ENCODE measurements at places on chromosomes 5 and 9.

GRCh38 chr5:121797681-121798518 lies 53.8 kb upstream of the FTMT start:
- H3K36me3 ChIP-seq = no peaks in the 10 kb centered on the region
- H3K4me3 ChIP-seq = no peak overlapping the region
- peak overlapping the region; percentile 78 for H3K27ac ChIP-seq
- no peaks in the 10 kb centered on the region for H3K27me3 ChIP-seq
- peak; percentile 54 for DNase-seq

GRCh38 chr5:91110686-91111085 lies 272.4 kb downstream of the ARRDC3 start:
- H3K4me3 ChIP-seq = no peak overlapping the region
- no peak overlapping the region for H3K27ac ChIP-seq
- H3K27me3 ChIP-seq = no peaks in the 10 kb centered on the region
- no peaks in the 10 kb centered on the region for H3K4me1 ChIP-seq
- no peak for DNase-seq

DNA sequence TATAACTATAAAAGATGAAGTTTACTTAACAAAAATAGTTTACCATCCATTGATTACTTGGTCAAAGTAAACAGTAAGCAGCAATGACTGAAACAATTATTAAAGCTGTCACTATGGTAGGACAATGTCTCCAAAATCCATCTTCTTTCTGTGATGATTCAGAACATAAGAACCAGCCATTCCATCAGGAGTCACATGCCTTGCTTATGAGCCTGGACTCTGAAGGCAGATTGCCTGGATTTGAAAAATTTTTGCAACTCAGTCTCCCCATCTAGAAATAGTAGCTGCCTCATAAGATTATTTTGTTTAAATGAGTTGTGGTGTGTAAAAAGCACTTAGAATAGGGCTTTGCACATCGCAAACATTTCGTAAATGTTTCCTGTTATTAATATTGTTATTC lies 136.2 kb downstream of the LIFR start:
- no peak overlapping the region for H3K27ac ChIP-seq
- H3K27me3 ChIP-seq = no peaks in the 10 kb centered on the region
- no peaks in the 10 kb centered on the region for H3K36me3 ChIP-seq

- no peak overlapping the region for H3K27ac ChIP-seq
- no peak overlapping the region for H3K4me3 ChIP-seq
- no peak for DNase-seq
- no peaks in the 10 kb centered on the region for H3K36me3 ChIP-seq
- peaks cover 93% of the 10 kb centered on the region for H3K27me3 ChIP-seq
These were observed 935 bp upstream of the MSX2 start for GRCh38 chr5:174723315-174723978.

GRCh38 chr5:146521403-146522106 lies 5.6 kb upstream of the GPR151 start:
- no peak overlapping the region for H3K27ac ChIP-seq
- peaks cover 2% of the 10 kb centered on the region for H3K4me1 ChIP-seq
- no peaks in the 10 kb centered on the region for H3K36me3 ChIP-seq
- no peaks in the 10 kb centered on the region for H3K27me3 ChIP-seq

DNA sequence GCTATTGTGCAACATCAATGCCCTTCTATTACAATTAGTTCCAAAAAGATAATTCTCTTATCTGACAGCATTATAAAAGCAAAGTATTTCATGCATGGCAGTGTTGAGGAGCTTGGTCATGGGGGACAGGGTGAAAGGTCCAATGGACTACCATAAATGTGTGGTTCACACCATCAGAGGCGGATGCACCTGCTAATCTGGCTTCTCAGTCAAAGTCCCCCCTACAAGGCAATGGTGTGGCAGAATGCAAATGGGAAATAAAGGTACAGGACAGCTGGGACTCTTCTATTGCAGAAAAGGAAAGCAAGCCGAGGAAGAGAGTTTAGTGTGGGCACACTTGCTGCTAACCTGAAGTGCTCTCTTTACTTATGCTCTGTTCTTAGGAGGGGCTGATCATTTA lies 369.1 kb downstream of the NDUFS4 start:
- no peaks in the 10 kb centered on the region for H3K27me3 ChIP-seq
- no peak overlapping the region for H3K4me3 ChIP-seq
- H3K4me1 ChIP-seq = peaks cover 16% of the 10 kb centered on the region

DNA sequence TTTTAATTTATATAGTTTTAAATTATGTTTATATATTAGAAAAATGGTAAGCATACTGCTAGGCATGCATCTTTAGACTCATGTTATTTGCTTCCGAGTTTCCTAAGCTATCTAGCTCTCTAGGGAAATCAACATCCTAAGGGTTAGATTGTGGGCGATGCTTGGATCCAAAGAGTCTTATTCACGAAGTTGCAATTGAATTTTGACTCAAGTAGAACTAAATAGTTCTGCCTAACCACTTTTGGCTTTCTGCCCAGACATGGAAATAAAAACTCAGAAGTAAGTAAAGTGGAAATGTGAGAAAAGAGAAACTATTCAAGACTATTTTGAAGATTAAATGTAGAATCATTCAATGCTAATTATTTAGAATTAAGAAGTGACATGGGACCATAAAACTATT lies 440.4 kb downstream of the CDH18 start:
- H3K4me3 ChIP-seq = no peak overlapping the region

GRCh38 chr5:50711280-50711679 lies 44.8 kb downstream of the PARP8 start:
- no peaks in the 10 kb centered on the region for H3K4me1 ChIP-seq
- no peaks in the 10 kb centered on the region for H3K27me3 ChIP-seq
- DNase-seq = no peak
- H3K4me3 ChIP-seq = no peak overlapping the region
- H3K27ac ChIP-seq = no peak overlapping the region

- peak; percentile 38 for DNase-seq
- H3K4me3 ChIP-seq = peak overlapping the region; percentile 49
- H3K36me3 ChIP-seq = no peaks in the 10 kb centered on the region
- H3K4me1 ChIP-seq = peaks cover 11% of the 10 kb centered on the region
- peaks cover 39% of the 10 kb centered on the region for H3K27me3 ChIP-seq
These were observed 980 bp downstream of the CCNO start for GRCh38 chr5:55232271-55232984.

DNA sequence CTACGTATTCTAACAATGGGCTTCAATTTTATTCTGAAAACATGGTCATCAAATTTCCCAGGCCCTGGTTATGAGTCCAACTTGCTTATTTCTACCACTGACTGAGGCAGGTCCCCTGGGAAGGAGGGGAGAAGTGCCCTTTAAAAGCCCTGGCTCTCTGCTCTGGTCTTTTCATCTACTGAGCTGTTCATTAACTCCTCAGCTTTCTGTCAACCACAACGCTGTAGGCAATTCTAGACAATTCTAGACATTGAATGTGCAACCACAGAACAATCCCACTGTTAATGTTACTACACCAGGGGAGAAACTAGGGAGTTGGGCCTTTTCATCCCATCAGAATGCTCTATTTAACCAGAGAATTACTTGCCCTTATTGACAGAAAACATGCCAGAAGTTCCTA lies 10.0 kb downstream of the MOCS2 start:
- no peak overlapping the region for H3K27ac ChIP-seq
- no peaks in the 10 kb centered on the region for H3K4me1 ChIP-seq
- no peak overlapping the region for H3K4me3 ChIP-seq
- DNase-seq = no peak
- H3K27me3 ChIP-seq = no peaks in the 10 kb centered on the region

GRCh38 chr5:168346417-168346816 lies 55.0 kb downstream of the WWC1 start:
- H3K27ac ChIP-seq = no peak overlapping the region
- no peaks in the 10 kb centered on the region for H3K4me1 ChIP-seq

DNA sequence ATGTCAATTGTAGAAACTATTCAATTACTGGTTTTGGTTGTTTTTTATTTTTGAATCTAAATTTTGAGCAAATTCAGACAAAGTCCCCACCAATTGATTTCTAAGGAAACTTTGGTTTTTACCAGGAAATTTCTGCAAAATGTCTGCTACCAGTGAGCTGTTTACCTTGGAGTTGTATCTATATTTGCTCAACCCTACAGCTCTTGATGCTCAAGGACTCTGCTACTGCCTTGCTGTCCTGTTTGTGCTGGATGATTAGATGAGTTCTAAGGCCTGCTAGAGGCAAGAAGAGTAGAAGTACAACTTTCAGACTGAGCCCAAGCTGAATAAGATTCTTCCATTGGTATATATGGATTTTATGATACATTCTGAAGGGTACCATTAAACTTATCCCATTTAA lies 42.6 kb upstream of the KIF2A start:
- H3K27me3 ChIP-seq = no peaks in the 10 kb centered on the region
- H3K36me3 ChIP-seq = no peaks in the 10 kb centered on the region
- no peak for DNase-seq
- no peaks in the 10 kb centered on the region for H3K4me1 ChIP-seq
- no peak overlapping the region for H3K27ac ChIP-seq
- H3K4me3 ChIP-seq = no peak overlapping the region

GRCh38 chr5:88885002-88885401 lies 2.0 kb upstream of the MEF2C start:
- no peaks in the 10 kb centered on the region for H3K36me3 ChIP-seq
- H3K4me1 ChIP-seq = no peaks in the 10 kb centered on the region
- DNase-seq = no peak

DNA sequence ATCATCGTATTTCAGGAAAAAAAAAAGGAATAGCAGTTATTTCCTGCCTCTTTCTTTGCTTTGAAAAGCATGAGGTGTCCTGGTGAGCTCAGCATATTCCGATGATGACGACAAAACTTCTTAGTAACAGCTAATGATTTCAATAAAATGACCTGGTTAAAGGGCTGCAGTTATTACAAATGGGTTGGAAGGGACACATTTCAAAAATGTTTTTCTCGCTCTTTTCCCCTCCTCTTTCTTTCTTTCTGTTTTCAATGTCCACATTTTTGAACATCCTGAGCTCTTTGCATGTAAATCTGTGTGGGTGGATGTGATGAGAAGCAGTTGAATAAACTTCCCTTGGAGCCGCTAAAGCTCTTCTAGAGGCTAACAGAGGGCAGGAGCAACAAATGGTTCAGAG lies 186.8 kb upstream of the SLC27A6 start:
- H3K36me3 ChIP-seq = no peaks in the 10 kb centered on the region
- H3K27ac ChIP-seq = no peak overlapping the region
- no peak for DNase-seq
- peaks cover 3% of the 10 kb centered on the region for H3K4me1 ChIP-seq
- no peaks in the 10 kb centered on the region for H3K27me3 ChIP-seq

GRCh38 chr9:88342246-88342645 lies 46.0 kb upstream of the SPIN1 start:
- no peaks in the 10 kb centered on the region for H3K36me3 ChIP-seq
- H3K27me3 ChIP-seq = no peaks in the 10 kb centered on the region
- no peak overlapping the region for H3K4me3 ChIP-seq
- no peaks in the 10 kb centered on the region for H3K4me1 ChIP-seq
- no peak overlapping the region for H3K27ac ChIP-seq
- DNase-seq = no peak

DNA sequence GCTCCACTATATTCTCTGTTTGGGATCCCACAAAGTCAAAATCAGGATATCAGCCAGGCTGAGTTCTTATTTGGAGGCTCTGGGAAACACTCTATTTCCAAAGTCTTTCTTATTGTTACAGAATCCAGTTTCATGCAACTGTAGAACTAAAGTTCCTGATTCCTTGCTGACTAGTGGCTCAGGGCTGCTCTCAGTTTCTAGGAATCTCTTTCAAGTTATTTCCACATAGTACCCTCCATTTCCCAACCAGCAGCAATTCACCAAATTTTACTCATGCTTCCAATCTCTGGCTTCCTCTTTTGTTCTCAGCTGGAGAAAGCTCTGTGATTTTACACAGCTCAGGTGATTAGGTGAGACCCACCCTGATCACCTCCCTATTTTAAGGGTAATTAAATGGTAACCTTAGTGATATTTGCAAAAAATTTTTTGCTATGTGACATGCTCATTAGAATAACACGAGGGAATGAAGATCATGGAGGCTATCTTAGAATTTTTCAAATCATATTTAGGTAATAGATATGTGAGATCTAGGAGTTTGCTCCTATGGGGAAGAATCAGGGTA lies 794.9 kb upstream of the ARRDC3 start:
- H3K36me3 ChIP-seq = no peaks in the 10 kb centered on the region
- H3K27me3 ChIP-seq = no peaks in the 10 kb centered on the region
- no peaks in the 10 kb centered on the region for H3K4me1 ChIP-seq
- no peak overlapping the region for H3K4me3 ChIP-seq
- DNase-seq = no peak

DNA sequence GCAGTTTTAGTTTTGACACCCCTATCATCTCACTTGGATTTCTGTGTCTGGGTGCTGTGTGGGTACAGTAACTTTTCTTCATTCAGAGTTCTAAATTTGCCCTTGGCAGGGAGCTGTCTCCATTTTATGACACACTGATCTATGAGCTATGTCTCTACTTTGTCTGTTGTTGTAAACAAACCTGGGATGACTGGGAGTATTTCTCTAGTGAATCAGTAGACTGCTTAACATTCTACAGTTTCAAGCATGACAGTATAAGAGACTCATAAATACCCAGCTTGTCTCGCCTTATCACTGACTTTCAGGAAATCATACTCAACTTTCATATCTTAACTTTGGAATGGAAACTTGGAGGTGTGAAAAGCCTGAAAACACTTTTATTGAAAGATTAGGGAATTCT lies 212.1 kb upstream of the NUDT12 start:
- no peaks in the 10 kb centered on the region for H3K27me3 ChIP-seq
- no peak overlapping the region for H3K4me3 ChIP-seq
- no peaks in the 10 kb centered on the region for H3K36me3 ChIP-seq
- H3K27ac ChIP-seq = no peak overlapping the region
- no peaks in the 10 kb centered on the region for H3K4me1 ChIP-seq

DNA sequence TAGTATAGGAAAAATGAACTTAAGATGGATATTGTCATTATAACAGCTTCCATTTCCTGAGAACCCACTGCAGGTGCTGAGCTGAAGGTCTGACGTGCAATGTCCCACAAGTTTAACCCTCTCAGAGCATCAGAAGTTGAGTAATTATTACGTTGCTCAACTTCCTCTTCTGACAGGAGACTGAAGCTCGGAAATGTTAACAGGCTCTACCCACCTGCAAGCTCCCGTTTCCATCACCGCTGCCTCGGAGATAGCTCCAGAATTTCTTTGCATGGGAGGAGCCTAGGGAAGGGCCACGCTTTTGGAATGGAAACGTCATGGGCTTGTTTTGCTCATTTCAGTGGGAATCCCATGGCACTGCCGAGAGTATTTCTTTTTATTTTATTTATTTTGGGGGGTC lies 1.0 kb upstream of the NTMT1 start:
- H3K27ac ChIP-seq = no peak overlapping the region
- H3K4me3 ChIP-seq = no peak overlapping the region
- peaks cover 29% of the 10 kb centered on the region for H3K36me3 ChIP-seq
- H3K27me3 ChIP-seq = peaks cover 4% of the 10 kb centered on the region

GRCh38 chr5:87885758-87886157 lies 382.9 kb downstream of the TMEM161B start:
- no peak for DNase-seq
- no peak overlapping the region for H3K27ac ChIP-seq
- H3K36me3 ChIP-seq = no peaks in the 10 kb centered on the region

- no peak overlapping the region for H3K27ac ChIP-seq
- no peaks in the 10 kb centered on the region for H3K36me3 ChIP-seq
- H3K27me3 ChIP-seq = no peaks in the 10 kb centered on the region
- no peak overlapping the region for H3K4me3 ChIP-seq
- DNase-seq = no peak
These were observed 102.0 kb downstream of the LPAR1 start for GRCh38 chr9:110936237-110936636.

- H3K4me1 ChIP-seq = no peaks in the 10 kb centered on the region
- no peaks in the 10 kb centered on the region for H3K36me3 ChIP-seq
- no peak for DNase-seq
- H3K27me3 ChIP-seq = no peaks in the 10 kb centered on the region
- no peak overlapping the region for H3K4me3 ChIP-seq
These were observed 256.8 kb upstream of the ADAMTS16 start for GRCh38 chr5:4883360-4883759.

GRCh38 chr5:140108093-140109017 lies 5.6 kb upstream of the PURA start:
- H3K4me3 ChIP-seq = peak overlapping the region; percentile 56
- peaks cover 13% of the 10 kb centered on the region for H3K4me1 ChIP-seq

- DNase-seq = no peak
- no peak overlapping the region for H3K27ac ChIP-seq
- no peaks in the 10 kb centered on the region for H3K27me3 ChIP-seq
These were observed 13.4 kb downstream of the POMT1 start for GRCh38 chr9:131516100-131516499.

Measured in neuronal stem cell (in vitro differentiated cells).